ENCODE measurements at places on chromosomes 1 and 21. TPM values are rescaled to one million over a fixed set of nuclear protein-coding genes. Genes with fewer than 3 reads are reported as not detected.

PRR9 gene
- total RNA-seq: not detected

MFAP2 gene
- 70.2 TPM for total RNA-seq

AMY1A gene
- total RNA-seq: not detected

BSND gene
- not detected for total RNA-seq

RNF186 gene
- total RNA-seq: not detected

TAS1R3 gene
- under 0.01 TPM for total RNA-seq

PPM1J gene
- total RNA-seq: 1.3 TPM

FGGY gene
- 13.2 TPM for total RNA-seq

KLHDC7A gene
- total RNA-seq: not detected

ST3GAL3 gene
- 16.8 TPM for total RNA-seq

SPRR2A gene
- total RNA-seq: not detected

TNNT2 gene
- 3.5 TPM for total RNA-seq

TMEM201 gene
- 6.8 TPM for total RNA-seq

KRTAP19-5 gene
- not detected for total RNA-seq

C1orf115 gene
- total RNA-seq: 3.5 TPM

MYCL gene
- total RNA-seq: not detected

SLC9C2 gene
- total RNA-seq: not detected

KRTAP21-3 gene
- total RNA-seq: not detected

LENEP gene
- 0.43 TPM for total RNA-seq

KCNJ6 gene
- total RNA-seq: under 0.01 TPM

ZMYND12 gene
- 0.32 TPM for total RNA-seq

DPT gene
- 1.7 TPM for total RNA-seq

HTR1D gene
- 2.3 TPM for total RNA-seq

RNU1-4 gene
- total RNA-seq: under 0.01 TPM

Measured in fibroblast of villous mesenchyme (primary cell).